ENCODE measurements at places on chromosomes 11 and 22.

GRCh38 chr11:133934599-133935550, 21.9 kb downstream of the IGSF9B start:
- peak; percentile 80 for DNase-seq

GRCh38 chr11:80307676-80308075, 866.8 kb upstream of the TENM4 start:
- no peak for DNase-seq

GRCh38 chr22:22168190-22168940, 76.2 kb upstream of the VPREB1 start:
- peak; percentile 49 for DNase-seq

DNA sequence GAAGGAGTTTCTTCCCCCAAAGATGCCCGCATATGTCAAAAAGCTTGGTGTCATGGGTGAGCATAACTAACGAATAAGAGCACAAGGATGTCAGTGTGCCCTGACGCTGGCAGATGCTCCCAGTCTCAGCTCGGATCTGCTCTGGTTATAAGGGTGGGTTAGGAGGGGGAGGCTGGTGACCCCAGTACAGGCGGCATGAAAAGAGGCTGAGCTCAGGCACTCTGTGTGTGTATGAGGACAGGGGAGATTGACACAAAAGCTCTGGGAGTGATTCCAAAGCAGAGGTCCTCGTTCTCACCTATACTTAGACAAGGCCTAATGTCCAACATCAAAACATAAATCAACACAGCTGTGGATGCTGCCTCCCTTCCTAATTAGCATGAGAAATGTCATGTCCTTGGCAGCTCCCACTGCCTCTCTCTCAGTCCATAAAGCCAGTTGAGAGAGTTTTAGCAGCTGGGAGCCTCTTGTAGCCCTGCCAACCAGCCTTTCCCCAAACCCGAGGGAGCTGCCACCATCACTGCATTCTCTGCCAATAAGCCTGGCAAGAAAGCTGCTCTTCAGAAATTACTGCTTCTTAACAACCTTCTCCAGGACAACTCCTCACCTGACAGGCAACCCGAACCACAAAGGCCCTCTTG, 59.8 kb downstream of the SC5D start:
- no peak for DNase-seq

GRCh38 chr11:123431619-123432018, 1.6 kb downstream of the GRAMD1B start:
- DNase-seq = no peak

GRCh38 chr11:27397624-27398399, 34.8 kb upstream of the CCDC34 start:
- peak; percentile 8 for DNase-seq

DNA sequence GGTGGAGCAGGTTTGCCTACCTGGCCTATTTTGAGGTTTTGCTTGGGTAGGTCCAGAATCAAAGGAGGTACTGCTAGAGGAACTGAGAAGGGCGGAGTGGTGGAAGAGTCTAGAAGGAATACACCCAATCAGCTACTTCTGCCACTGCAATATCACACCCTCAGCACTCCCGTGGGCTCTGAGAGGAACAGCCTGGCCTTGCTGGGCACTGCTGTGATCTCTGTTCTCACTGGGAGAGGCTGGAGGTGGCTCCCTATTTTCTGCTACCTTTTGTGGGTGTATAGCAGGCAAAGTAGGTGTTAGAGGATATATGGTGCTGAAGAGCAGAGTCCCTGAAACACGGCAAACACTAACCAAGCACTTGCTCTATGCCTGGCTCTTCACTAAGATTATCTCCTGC, 25.0 kb upstream of the IGSF22 start:
- DNase-seq = no peak

DNA sequence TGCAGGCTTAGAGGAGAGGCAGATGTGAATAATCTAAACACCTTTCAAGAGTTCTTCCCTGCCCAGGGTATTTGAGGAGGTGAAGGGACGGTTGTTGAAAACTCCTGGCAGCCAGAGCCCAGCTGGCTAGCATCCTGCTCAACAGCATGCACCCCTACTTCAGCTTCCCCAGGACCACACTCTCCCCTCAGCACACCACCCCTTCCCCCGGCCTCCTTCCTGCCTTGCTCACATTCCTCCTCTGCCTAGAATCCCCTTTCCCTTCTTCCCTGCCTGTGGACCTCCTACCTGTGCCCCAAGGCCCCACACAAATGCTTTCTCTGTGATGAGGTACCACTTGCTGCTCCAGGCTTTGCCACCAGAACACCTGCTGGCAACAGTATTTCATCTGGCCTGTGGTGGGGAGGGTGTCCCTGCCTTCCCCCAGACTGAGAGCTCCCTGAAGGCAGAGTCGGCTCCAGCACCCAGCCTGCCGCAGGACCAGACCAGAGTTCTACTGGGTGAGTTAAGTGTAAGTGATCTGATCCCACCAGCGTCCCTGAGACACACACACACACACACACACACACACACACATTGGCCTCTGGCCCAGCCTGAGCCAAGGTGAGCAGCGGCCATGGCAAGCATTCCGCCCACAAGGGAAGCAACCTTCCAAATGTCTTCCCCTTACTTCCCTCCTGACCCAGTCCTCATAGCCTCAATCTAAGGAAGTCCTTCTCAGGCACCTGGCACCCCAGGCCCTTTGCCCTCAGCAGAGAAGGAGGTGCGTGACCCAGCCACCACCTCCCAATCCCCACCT, 79.5 kb downstream of the PDE2A start:
- DNase-seq = no peak

- DNase-seq = no peak
Measured at GRCh38 chr22:23029521-23030228, 40.6 kb upstream of the GNAZ start.

GRCh38 chr11:17353821-17354600, 2.4 kb downstream of the NCR3LG1 start:
- no peak for DNase-seq

GRCh38 chr11:56849852-56850251, 101.4 kb upstream of the OR9G4 start:
- DNase-seq = no peak

DNA sequence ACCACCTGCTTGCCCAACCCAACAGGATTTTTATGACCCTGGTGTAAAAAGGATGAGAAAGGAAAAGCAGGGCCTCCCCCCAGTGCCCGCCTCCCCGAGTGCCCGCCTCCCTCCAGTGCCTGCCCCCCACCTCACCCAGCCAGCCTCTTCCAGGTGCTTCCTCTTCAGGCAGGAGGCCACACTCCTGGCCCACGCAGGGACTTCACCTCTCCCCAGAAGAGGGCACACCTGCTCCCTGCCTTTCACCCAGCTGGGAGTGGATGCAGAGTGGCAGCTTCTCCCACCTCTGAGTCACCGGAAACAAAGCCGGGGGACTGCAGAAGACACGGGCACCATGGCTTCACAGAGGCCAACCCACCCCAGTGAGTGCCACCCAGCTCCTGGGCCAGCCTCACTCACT, 16.1 kb downstream of the CPT1A start:
- DNase-seq = peak; percentile 77

DNA sequence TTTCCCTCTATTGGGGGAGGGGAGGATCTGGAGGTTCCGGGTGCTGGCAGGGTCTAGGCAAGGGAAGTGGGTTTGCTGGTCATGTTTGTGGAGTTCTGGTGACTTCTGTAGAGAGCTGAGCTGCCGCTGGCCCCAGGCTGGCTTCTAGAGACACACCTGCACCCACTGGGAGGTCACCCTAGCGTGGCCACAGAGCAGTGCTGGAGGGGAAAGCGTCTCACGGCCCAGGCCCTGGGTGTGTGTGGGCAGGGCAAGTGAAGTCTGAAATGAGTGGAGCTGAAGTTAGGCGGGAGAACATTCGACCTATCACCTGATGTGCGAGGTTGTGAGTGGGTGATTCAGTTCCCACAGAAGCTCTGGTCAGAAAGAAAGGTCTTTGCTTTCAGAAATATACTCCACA, 27.9 kb downstream of the SMIM38 start:
- no peak for DNase-seq

- DNase-seq = no peak
Measured at GRCh38 chr22:23782252-23782651, 4.5 kb upstream of the SMARCB1 start.

GRCh38 chr22:33657670-33658069, 262.6 kb downstream of the LARGE1 start:
- no peak for DNase-seq

- no peak for DNase-seq
Measured at GRCh38 chr11:44333271-44334218, 23.6 kb upstream of the ALX4 start.

DNA sequence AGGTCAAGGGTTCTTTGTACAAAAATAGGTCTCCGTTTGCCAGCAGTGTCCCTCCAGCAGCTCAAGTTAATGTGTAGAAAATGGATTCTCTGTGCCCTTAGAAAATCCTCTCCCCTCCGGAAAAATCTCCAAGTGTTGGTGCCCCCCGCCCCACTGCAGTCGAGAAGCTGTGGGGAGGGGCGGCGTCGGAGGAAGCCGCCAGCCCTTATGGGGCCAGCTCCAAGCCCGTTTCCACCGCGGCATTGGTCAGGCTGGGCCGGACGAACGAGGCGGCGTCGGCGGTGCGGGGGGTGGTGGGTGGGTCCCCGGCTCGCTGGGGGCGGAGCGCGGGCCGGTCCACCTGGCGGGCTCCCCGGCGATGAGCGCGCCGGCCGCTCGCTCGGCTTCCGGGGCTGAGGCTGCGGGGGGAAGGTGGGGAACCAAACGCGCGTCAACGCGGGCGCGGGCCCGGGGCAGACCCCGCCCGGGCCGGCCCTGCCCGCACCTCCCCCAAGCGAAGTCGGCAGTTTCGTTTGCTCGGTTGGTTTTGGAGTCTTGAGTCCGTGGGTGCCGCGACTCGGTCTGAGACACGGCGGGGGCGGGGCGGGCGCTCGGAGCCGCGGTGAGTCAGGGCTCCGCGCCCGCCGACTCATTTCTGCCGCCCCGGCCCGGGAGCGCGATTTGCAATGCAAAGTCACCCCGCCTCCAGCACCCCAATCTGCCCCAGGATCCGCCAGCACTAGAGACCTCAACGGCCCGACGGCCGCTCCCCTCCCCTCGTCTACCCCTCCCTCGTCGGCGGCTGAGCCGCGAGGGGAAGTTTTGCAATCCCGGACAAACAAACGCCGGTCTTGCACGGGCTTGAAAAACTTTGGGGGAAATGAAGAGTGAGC, 1.4 kb downstream of the ASCL2 start:
- DNase-seq = peak; percentile 66

- DNase-seq = no peak
Measured at GRCh38 chr11:83156996-83157593, at the start of gene PCF11. Gene PCF11, plus strand, starts transcription at chr11:83157131. Its CDS starts 309 bp downstream, at chr11:83157440.

DNA sequence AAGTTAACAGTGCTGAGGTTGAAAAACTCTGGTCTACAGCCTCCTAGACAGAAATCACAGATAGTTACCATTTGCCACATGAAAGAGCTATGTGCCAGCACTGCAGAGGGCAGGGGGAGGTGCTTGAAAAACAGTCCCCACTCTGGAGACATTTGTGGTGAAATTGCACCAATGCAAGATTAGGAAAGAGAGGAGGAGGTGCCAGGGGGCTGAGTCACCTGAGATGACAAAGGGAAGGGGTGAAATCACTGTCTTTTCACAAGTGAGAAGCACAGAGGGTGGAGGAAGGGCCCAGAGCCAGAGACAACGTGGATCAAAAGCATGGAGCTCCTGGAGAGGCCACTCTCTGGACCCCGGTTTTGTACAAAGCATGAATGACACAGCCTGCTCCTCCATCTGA, 196.3 kb downstream of the BUD13 start:
- DNase-seq = no peak

DNA sequence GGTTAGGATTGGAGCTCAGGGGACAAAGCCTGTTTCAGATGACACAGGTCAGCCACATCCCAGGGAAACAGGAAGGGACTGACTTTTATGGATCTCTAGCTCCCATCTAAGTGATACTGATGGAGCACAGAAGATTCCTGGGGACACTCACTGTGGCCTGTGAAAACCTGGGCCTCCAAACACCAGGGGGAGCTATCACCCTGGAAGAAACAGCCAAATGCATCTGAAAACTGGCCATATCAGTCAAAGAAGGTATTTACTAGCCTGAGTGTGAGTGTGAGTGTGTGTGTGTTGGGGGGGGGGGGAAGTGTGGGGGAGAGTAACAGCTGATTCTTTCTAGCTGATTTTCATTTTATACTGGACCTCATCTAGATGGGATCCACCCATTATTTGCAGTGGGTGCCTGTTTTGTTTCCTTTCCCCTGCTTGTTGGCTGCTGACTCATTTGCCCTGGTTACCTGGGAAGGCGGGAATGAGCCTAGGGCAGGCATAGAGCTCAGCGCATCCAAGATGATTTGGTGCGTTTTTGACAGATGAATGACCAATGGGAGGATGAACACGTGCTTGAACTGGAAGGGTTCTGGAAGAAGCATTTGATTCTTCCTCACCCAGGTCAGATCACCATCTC, 284.0 kb downstream of the KIRREL3 start:
- peak; percentile 67 for DNase-seq

DNA sequence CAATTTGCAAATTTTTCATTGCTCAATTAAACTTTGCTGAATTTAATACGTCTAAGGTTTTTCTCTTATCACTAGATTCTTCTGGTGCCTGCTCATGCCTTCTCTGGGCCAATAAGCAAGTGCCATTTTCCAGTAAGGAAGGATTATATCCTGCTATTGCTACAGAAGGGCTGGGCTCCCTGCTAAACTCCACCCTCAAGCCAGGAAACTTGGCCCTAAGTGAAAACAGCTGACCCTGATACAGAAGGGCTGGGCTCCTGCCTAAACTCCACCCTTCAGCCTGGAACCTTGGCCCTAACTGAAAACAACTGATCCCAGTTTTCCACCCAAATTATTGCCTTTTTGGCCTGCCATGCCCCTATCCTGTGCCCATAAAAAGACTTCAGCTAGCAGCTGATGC, 385.3 kb downstream of the DYNC2H1 start:
- DNase-seq = no peak

DNA sequence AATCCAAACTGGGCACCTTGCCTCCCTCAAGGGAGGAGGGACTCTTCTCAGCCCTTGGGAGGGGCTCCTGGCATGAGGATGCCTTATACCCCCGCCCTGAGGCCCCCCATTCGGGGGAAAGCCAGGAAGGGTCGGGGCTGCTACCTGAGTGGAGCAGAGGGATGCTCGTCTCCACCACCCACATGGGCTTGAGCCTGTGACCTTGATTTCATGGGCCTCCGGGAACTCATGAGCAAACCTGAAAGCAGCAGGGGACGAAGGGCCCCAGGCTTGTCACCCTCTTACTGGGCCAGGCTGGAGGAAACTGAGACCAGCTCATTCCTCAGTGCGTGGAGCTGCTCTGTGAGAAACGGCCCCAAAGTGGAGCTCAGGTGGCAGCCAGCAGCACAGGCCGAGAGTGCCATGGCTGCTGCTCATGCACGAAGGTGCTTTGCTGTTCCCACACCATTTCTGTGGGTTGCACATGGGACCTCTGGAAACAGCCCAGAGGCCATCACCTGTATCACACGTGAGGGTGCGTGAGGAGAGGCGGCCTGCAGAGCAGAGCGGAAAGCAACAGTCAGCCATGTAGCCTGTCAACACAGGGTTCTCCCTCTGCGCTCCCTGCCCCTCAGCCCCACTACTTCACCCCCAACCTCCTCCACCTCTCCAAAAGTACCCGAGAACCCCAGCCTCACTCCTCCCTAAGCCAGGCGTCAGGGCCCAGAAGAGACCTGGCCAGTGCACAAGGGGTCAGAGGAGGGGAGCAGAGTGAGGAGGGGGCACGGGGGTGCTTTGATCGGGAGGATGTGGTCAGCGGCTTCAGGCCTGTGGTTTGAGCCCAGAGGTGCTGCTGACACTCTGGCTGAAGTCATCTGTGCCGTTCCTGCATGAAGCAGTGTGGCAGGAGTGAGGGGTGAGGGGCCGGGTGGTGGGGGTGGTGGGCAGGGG, 14.1 kb upstream of the IL2RB start:
- no peak for DNase-seq
